ENCODE measurements at places on chromosomes 7 and 10. TPM values are rescaled to one million over a fixed set of nuclear protein-coding genes. Genes with fewer than 3 reads are reported as not detected.
A peak's percentile ranks its signal among the peaks of the same experiment; 100 is the strongest.

GRCh38 chr7:33354201-33354600 is 224.8 kb downstream of the BBS9 start:
- H3K4me1 ChIP-seq: no peaks in the 10 kb centered on the region
- no peak overlapping the region for H3K4me3 ChIP-seq
- no peaks in the 10 kb centered on the region for H3K36me3 ChIP-seq
- no peak overlapping the region for H3K27ac ChIP-seq
- no peaks in the 10 kb centered on the region for H3K27me3 ChIP-seq

DNA sequence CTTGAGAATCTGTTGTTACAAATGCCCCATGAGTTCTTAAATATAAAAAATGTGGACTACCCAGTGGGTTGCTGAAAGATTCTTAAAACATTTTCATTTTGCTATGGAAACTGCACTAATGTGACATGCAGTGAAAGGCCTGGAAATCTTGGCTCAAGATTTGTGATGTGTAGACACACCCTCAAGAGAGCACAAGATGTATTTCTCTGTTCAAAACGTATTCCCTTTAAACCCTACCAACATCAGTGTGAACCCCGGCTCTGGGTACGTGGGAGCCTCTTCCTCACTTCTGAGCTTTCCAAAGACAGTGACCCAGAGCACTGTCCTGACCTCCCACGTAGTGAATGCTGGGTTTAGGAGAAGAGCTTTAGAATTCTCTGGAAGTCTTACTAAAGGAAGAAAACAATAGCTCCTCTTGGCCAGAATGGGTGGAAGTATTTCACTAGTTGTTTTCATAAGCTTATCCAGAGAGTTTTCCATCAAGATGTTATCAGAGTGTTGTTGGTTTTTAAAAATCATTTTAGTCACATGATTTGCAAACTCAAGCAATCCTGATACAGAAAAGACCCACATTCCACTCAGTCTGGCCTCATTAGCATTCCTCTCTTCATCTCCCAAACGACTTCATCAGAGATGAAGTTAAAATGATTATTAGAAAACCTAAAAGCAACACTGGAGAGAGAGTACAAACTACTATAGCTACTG is 81.5 kb upstream of the AFAP1L2 start:
- H3K4me1 ChIP-seq: peaks cover 15% of the 10 kb centered on the region
- DNase-seq: peak; percentile 38
- peaks cover 7% of the 10 kb centered on the region for H3K36me3 ChIP-seq
- peak overlapping the region; percentile 36 for H3K27ac ChIP-seq
- no peaks in the 10 kb centered on the region for H3K27me3 ChIP-seq

DNA sequence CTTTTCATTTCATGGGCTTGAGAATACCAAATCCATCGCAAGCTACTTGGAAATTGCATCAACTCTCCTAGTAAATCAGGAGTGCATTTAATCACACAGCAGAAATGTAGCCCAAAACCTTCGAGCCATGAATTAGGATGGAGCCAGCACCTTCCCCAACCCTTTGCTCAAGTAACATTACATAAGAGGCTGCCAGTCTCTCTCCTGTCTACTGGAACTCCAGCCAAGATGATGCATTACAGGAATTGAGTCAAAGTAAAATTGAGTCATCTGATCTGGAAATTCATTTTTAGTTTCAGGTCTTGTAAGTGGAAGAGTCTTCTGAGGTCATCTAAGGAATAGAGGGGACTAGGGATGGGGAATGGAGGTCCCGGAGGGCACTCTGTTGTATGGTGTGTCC is 69.7 kb upstream of the FHIP2A start:
- peaks cover 5% of the 10 kb centered on the region for H3K4me1 ChIP-seq
- H3K36me3 ChIP-seq: no peaks in the 10 kb centered on the region

DNA sequence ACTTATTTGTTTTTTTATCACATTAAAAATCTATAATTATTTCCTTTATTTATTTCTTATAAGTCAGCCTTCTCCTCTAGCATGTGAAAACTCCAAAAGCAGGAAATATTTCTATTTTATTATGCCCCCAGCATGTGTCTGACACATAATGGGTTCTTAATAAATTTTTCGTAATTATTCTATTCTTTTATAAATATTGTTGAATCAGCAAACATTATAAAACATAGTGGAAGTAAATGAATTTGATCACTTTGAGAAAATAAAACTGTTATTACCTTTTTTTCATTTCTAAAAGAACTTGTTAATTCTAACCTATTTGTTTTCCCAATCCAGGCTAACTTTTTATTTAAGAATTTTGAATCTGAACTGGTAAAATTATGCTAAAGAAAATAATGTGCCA is 509.1 kb upstream of the PCDH15 start:
- no peak for DNase-seq
- no peak overlapping the region for H3K4me3 ChIP-seq
- H3K27me3 ChIP-seq: no peaks in the 10 kb centered on the region
- no peak overlapping the region for H3K27ac ChIP-seq
- no peaks in the 10 kb centered on the region for H3K36me3 ChIP-seq
- no peaks in the 10 kb centered on the region for H3K4me1 ChIP-seq

DNA sequence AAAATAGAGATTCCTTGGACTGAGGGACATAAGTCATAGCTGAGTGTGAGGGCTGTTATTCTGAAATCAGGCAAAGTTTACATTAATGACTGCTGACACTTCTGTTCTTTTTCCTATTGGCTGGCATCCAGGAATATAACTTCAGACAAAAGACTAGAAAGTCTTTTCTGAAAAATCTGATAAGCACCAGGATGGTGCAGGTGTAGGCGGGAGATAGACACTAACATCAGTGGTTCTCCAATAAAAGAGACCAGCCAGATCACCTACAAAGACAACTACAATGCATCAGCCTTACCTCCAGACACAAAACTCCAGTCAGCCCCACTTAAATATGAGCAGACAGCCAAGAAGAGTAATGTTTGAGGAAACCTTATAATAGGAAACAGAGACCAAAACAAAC is 168.3 kb upstream of the LRGUK start:
- no peaks in the 10 kb centered on the region for H3K27me3 ChIP-seq
- H3K36me3 ChIP-seq: no peaks in the 10 kb centered on the region
- peaks cover 14% of the 10 kb centered on the region for H3K4me1 ChIP-seq
- no peak for DNase-seq
- no peak overlapping the region for H3K27ac ChIP-seq
- H3K4me3 ChIP-seq: no peak overlapping the region

DNA sequence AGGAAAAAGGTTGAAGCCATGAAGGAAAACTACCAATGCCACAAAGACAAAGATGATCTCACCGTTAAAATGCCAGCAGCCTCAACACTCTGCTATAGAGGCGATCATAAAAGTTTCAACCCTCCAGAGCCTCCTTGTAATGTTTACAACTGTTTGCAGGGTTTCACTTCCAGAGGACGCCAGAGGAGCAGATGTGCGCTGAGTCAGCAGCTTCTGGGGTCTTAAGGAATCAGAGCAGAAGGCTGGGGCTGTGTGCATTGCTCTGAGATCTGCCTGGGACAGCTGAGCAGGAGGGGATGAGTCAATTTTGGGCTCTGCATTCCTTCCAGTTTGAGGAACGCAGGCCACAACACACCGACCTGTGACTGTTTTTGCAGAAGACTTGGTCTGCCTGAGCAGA is 98.3 kb downstream of the TMEM130 start:
- no peaks in the 10 kb centered on the region for H3K36me3 ChIP-seq
- no peaks in the 10 kb centered on the region for H3K27me3 ChIP-seq
- no peak for DNase-seq
- peaks cover 13% of the 10 kb centered on the region for H3K4me1 ChIP-seq
- H3K4me3 ChIP-seq: no peak overlapping the region
- peak overlapping the region; percentile 53 for H3K27ac ChIP-seq

DNA sequence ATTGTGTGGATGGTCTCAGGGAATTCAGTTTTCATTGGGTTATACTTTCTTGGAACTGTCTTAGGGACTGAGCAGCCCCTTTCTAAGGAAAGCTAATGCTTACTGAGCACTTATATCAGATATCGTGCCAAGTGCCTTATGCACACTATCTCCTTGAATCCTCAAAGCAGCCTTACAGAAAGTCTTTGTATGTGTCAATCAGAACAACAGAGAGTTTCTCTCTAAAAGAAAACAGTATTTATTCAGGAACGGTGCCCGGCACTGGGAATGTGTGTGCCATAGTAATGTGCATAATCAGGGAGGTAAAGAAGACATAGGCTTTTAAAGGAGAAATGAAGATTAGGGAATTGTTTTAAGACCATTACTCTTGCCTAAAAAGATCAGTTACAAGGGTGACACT is 17.3 kb downstream of the ANTXRL start:
- H3K36me3 ChIP-seq: no peaks in the 10 kb centered on the region
- no peak for DNase-seq
- no peak overlapping the region for H3K27ac ChIP-seq
- H3K27me3 ChIP-seq: no peaks in the 10 kb centered on the region
- H3K4me3 ChIP-seq: no peak overlapping the region

- H3K27ac ChIP-seq: no peak overlapping the region
- H3K27me3 ChIP-seq: no peaks in the 10 kb centered on the region
- no peaks in the 10 kb centered on the region for H3K36me3 ChIP-seq
- H3K4me3 ChIP-seq: no peak overlapping the region
Observed at GRCh38 chr7:106329408-106329807, 44.6 kb upstream of the NAMPT start.

GRCh38 chr7:64045301-64046040 is at the start of gene ZNF727:
ZNF727 (plus strand) TSS chr7:64045434; CDS start chr7:64045622, 188 bp downstream.
- H3K4me1 ChIP-seq: no peaks in the 10 kb centered on the region
- no peaks in the 10 kb centered on the region for H3K27me3 ChIP-seq
- H3K36me3 ChIP-seq: no peaks in the 10 kb centered on the region
- no peak within 1 kb of the TSS for H3K27ac ChIP-seq
- no peak within 1 kb of the TSS for H3K4me3 ChIP-seq

DNA sequence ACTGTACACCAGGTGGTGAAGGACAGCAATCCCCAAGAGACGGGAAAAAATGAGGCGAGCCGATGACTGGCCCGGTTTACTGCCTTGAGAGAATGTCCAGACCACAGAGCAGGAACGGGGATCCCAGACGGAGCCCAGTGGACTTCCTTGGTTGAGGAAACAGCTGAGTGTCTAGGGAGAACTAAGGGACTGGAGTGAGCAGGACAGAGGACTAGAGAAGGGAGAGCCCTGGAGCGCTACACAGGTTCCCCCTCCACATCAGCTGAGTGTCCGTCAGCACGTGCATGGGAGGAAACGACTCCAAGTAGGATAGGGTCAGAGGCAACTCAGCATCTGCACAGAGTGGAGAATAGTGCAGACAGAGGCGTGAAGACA is 7.1 kb upstream of the WDR86 start:
- H3K4me3 ChIP-seq: no peak overlapping the region
- peaks cover 6% of the 10 kb centered on the region for H3K4me1 ChIP-seq
- no peaks in the 10 kb centered on the region for H3K36me3 ChIP-seq
- no peak for DNase-seq

- no peak for DNase-seq
- H3K36me3 ChIP-seq: no peaks in the 10 kb centered on the region
- H3K27me3 ChIP-seq: no peaks in the 10 kb centered on the region
Observed at GRCh38 chr10:10816447-10816846, 201.2 kb upstream of the CELF2 start.

DNA sequence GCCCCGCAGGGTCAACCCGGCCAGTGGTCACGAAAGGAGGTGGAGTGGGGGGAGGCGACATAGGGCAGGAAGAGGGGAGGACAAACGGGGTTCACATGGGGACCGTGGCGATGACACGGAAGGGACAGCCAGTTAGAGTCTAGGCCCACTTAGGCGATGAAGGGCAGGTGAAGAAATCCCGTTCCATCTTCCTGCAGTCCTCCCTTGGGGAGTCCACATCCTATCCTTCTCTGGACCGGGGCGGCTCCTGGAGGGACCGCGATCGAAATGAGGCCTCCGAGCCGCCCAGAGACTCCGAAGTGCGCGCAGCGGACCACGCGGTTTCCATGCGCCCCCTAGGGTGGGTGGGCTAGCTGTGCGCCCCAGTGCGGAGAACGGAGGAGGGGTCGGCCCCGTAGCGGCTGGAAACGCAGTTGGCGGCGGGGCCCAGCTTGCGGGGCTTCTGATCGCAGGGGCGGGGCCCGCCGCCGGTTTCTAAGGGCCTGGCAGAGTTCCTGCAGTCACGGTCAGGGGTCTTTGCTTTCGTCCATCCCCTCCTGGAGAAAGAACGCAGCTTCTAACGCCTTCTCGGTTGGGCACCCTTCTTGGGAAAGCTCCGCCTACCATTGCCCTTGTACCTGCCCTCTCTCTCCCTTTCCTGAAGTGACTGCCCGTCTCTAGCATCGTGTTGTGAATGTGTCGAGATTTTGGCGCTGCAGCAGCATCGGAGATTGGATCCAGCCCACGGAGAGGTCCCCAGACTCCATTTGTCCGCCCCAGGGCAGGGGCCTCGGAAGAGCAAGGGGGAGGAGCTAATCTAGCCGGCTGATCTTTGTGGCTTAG is 17.9 kb upstream of the TMEM225B start:
- H3K4me1 ChIP-seq: peaks cover 15% of the 10 kb centered on the region
- H3K27me3 ChIP-seq: no peaks in the 10 kb centered on the region
- H3K36me3 ChIP-seq: no peaks in the 10 kb centered on the region
- H3K4me3 ChIP-seq: peak overlapping the region; percentile 73

DNA sequence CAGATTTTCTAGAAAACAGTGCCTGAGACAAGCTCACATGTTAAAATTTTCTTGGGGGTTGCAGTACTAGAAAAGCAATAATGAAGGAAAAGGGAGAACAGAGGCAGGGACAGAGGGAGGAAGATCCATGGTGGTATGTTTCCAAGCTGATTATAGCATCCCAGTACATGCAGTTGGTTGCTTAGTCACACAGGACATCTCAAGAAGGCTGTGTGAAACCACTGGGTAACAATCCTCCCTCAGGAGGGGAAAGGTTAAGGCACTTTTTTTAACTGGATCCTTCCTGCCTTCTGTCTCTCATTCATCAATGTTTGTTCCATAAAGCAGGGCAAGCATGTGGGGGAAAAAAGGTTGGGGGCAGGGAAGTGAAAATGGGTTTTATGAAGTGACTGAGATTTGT is 6.1 kb upstream of the IMMP2L start:
- no peaks in the 10 kb centered on the region for H3K36me3 ChIP-seq
- no peaks in the 10 kb centered on the region for H3K4me1 ChIP-seq
- no peak overlapping the region for H3K4me3 ChIP-seq
- no peaks in the 10 kb centered on the region for H3K27me3 ChIP-seq

DNA sequence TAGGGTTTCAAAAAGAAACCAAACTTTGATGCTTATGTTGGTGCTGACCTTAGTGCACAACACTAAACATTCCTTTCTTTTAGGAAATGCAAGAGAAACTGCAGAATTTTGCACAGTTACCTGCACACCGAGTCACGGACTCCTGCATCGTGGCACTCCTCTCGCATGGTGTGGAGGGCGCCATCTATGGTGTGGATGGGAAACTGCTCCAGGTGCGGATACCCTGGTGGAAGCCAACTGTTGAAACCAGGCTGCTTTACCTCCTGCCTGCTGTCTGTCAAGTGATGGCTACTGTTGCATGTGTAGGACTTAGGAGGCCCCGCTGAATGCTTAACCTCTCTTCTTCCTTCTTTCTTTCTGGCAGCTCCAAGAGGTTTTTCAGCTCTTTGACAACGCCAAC is 11.7 kb downstream of the CASP2 start:
- peak; percentile 41 for DNase-seq
- no peaks in the 10 kb centered on the region for H3K27me3 ChIP-seq
- no peak overlapping the region for H3K4me3 ChIP-seq
- no peak overlapping the region for H3K27ac ChIP-seq

- H3K27ac ChIP-seq: no peak overlapping the region
- no peaks in the 10 kb centered on the region for H3K36me3 ChIP-seq
- H3K4me1 ChIP-seq: no peaks in the 10 kb centered on the region
- DNase-seq: no peak
Observed at GRCh38 chr7:39365751-39366295, 200.4 kb upstream of the YAE1 start.

The TRIL gene
- total RNA-seq: 17.4 TPM

The GPR141 gene
- total RNA-seq: 5.4 TPM

The ADRA2A gene
- total RNA-seq: 6.2 TPM

The XRCC2 gene
- total RNA-seq: 4.5 TPM

The CYP26C1 gene
- total RNA-seq: under 0.01 TPM

Measured in spinal cord (tissue), 10 donors.